ENCODE measurements at places on chromosomes 4 and X. TPM values are rescaled to one million over a fixed set of nuclear protein-coding genes. Genes with fewer than 3 reads are reported as not detected.
A peak's percentile ranks its signal among the peaks of the same experiment; 100 is the strongest.

DUX4 gene
- not detected for polyA plus RNA-seq

RIBC1 gene
- polyA plus RNA-seq = 4.4 TPM

SOWAHD gene
- polyA plus RNA-seq = 0.20 TPM

CT45A1 gene
- not detected for polyA plus RNA-seq

TREX2 gene
- polyA plus RNA-seq = not detected

PRR32 gene
- not detected for polyA plus RNA-seq

BMX gene
- polyA plus RNA-seq = 0.29 TPM

CXCL13 gene
- not detected for polyA plus RNA-seq

PFKFB1 gene
- polyA plus RNA-seq = 0.34 TPM

GALNTL6 gene
- polyA plus RNA-seq = 0.12 TPM

GPC3 gene
- polyA plus RNA-seq = 19.7 TPM

GRCh38 chr4:61336916-61337315, 136.8 kb downstream of the ADGRL3 start:
- peak; percentile 32 for DNase-seq

- DNase-seq = no peak
Observed at GRCh38 chr4:3615386-3616286, 83.4 kb upstream of the LRPAP1 start.

DNA sequence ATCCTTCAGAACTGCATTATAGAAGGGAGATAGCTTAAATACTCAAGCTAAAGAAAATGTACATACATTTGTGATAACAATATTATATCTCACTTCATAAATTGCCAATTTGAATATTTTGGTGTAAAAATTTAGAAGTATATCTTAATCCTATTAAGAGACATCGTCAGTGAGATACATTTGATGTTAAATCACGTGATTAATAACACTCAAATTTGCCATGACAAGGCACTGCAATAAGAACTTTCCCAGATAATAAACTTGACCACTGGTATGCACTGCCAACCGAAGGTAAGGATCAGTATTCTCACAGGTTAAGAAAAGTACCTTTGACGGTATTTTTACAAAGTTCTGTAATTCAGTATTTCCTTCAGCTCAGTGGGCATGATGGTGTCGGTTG, 764.7 kb upstream of the FRG1 start:
- no peak for DNase-seq

DNA sequence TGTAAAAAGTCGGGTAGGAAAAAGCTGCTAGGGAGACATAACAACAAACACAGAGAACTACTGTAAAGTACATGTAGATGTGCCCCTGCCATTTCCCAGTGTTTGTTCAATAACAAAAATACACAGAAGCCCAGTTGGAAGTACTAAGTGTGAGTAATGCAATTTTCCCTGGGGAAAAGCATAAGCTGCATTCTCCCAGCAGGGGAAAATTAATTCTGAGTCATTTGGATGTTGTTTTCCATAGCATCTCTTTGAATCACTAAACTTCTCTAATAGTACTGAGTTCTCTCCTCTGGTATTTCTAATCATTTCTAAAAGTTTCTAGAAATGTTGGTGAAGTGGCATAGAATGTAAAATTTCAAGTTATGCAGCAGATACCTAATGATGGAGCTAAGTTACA, 1114.9 kb downstream of the C4orf33 start:
- no peak for DNase-seq

DNA sequence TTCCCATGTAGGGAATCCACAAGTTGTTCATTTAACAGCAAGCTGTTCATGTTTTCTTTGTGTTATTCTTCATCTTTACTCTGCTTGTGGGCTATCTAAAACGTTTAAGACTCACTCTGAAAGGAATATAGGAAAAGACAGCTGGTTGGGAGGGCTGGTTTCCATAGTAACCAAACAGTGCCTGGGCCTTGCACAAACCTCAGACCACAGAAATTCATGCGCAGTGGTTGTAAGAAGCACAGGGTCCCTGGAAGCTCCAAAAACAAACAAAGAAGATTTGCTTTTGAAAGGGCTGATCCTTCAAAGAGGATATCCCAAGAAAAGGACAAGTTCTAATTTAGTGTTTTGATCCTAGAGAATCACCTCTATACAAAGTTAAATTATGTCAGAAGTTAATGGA, 7.8 kb downstream of the SERTM2 start:
- peak; percentile 93 for DNase-seq

DNA sequence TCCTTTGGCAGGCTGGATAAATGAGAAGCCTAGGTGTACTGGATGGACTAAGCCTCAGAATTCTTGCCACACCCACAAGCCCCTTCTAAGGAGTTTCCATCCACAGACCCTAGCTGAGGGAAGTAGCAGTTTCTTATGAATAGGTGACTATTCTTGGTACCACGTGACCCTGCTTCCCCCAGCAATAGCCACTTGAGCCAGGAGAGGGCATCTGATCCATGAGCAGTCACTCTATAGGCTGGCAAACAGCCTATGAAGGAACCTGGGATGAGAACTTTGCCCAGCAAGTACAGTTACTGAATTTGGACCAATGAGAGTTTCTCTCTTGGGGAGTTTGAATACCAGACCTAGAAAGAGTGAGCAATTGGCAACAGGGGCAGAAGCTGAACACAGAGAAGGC, 84.0 kb downstream of the RTL9 start:
- no peak for DNase-seq

- DNase-seq = no peak
Observed at GRCh38 chr4:47498899-47499298, 13.8 kb downstream of the ATP10D start.

DNA sequence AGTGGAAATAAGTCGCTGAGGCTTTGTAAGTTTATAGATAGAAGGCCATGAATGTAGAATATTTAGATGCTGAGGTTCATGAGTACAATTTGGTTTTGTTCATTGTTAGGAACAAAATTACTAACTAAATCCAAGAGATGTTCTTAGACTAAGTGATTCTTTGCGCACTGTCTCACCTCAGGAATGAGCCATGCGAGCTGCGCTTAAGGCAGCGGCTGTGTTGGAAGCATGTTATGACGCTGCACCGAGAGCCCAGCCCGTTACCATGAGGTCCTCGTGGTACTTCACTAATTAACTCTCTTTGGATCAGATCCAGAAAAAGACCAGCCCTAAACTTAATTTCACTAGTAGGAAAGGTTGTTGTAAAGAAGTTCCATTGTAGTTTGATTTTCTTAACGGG, 166.2 kb downstream of the RAPGEF2 start:
- peak; percentile 60 for DNase-seq

GRCh38 chr4:15365641-15366040, 62.2 kb upstream of the C1QTNF7 start:
- DNase-seq = no peak

- no peak for DNase-seq
Observed at GRCh38 chrX:13397878-13398818, 78.3 kb upstream of the ATXN3L start.

DNA sequence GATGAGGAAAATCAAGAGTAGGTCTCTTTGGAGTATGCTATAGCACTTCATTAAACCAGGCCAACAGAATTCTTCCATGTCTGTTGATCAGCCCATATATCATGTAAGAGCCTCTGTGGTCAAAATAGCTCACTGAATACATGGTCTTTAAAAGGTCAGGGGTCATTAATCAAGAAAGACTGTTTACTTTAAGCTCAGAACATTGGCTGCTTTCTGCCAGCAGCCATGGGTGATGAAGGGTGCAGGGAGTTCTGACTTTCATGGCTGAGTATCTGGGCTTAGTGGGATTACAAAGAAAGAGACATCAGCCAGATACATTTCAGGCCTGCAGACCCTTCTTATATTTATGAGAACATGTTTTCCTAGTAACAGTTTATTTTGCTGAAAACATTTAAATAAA, 7.1 kb upstream of the C4orf54 start:
- DNase-seq = no peak

GRCh38 chr4:37721995-37722638, 35.9 kb upstream of the RELL1 start:
- no peak for DNase-seq

DNA sequence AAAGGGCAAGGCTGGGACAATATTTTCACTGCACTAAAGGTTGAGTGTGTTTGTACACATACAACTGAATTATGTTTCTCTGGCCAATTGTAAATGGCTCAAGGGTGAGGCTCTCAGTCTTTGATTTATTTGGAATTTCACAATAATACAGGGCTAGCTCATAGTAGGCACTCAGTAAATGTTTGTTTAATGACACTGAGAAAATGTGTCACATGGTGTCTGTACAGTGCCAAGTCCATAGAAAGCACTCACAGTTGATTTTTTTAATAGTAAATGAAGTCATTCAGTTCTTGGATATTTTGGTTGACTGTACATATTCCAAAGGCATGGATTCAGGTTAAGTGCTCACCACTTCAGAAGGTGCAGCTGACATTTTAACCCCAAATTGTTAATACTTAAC, 176.4 kb downstream of the IL1RAPL2 start:
- no peak for DNase-seq

GRCh38 chrX:105315248-105315647, 94.8 kb upstream of the TEX13A start:
- no peak for DNase-seq

DNA sequence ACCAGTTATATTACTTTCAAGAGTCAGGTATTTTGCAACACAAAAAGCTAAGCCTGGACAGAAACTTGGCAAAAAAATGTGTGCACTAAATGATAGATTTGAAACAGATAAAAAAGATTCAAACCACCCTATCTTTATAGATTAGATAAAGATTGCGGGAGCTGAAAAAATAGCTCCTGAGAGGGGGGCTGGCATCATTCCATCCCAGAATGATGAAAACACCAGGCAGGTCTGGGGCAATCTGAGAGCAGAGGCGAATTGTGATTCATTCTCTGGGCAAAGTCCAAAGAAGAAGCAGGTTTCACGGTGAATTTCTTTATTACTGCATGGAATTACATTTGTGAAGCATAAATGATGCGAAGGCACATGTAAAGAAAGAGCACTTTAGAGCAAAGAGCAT, 168.5 kb upstream of the DMD start:
- no peak for DNase-seq

DNA sequence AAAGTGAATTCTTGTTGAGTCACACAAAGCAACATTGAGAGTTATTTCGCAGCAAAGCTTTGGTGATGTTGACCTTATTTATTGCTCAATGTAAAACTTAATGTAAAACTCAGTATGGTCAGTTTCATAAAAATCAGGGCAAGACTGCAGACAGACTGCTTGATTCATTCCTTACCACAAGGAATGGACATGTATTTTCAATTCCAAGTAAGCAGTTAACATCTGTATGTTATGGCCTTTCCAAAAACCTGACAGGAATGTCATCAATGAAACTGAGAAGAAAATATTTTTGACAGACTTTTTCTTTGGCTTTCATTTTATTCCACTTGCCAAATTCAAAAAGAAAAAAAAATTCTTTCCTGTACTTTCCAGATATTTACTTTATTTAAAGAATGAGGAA, 488.3 kb downstream of the ANKRD50 start:
- DNase-seq = no peak

DNA sequence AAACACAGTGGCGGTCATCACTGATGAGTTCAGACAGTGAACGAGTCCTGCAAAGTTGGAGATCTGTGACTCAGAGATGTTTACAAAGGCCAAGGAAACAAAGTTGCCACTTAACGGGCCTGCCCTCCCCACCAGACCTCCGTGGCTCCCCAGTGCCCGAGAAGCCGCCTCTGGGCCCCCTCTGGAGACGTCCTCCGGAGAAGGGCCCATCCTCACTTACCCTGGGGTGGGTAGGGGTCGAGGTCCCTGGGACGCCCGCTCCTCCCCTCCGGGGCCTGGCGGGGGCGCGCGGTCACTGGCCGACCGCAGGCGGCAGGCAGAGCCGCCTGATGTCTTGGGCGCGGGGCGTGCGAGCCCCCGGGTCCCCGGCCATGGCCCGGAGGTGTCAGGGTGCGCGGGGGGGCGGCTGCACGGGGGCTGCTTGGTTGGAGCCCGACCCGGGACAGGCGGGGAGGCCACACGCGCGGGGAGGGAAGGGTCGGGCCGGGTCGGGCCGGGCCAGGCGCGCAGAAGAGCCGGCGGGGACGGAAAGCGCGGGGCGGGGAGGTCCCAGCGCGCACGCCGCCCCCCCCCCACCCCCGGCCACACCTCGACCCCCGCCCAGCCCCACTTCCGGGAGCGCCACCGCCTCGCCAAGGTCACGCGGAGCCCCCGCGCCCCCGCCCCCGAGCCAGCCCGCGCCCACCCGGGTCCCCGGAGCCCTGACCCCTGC, 529 bp downstream of the DHRSX start:
- DNase-seq = peak; percentile 65

DNA sequence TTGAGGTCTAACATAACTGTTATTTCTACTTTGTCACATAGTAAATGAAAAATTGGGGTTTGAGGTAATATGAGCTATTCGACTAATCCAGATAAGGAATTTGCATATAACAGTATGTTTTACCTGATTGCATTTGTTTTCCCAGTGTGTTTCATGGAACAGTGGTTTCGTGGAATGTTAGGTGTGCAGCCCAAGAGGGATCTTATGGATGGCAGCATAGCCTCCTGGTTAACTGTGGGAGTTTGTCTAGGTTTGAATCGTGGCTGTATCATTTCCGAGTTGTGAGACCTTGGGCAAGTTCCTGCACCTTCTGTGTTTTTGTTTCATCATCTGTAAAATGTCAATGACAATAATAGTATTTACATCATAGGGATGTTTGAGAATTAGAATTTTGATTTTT, 7.9 kb downstream of the BMPR1B start:
- DNase-seq = no peak

GRCh38 chrX:38634665-38635064, 73.3 kb downstream of the TSPAN7 start:
- no peak for DNase-seq

GRCh38 chr4:75726577-75726976, 2.2 kb downstream of the USO1 start:
- no peak for DNase-seq

GRCh38 chrX:103442536-103442901, 66.2 kb downstream of the BEX3 start:
- DNase-seq = no peak

- peak; percentile 86 for DNase-seq
Observed at GRCh38 chr4:10619220-10619619, 65.3 kb downstream of the CLNK start.

DNA sequence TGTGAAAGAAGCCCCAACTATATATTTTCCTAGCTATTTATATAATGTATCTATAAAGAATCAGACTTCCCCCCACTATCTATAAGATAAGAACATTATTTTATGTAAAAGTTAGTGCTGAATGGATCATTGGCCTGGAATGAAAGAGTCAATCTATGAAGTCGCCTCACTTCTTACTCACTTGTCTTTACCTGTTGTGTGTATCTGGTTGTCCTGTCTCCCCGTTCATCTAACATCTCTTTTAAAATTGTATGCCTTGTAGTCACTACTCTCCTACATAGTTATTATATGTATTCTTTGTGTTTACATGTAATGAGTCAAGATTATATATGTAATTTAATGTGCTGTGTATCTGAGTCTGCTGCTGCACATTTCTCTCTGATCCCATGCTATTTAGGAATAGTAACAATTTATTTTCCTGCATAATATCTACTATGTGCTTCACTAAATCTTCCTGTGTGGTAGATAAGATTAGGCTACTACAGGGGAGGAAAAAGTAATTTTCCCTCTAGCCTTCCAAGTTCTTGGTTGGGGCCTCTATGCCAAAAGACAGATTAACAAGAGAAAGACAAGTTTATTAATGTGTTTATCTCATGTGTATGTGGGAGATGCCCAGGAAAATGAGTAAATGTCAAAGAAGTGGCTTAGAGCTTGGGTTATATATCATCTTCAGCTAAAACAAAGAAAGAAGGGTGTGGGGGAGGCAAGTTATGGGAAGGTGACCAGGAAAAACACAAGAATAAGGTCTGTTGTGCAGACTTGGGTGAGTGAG, 77.6 kb upstream of the FRMPD4 start:
- no peak for DNase-seq
